Posterior cingulate gyrus (tissue), 11 donors: ENCODE measurements at places on chromosomes 11 and 22.

- DNase-seq = no peak
Observed at GRCh38 chr22:47202819-47203553, 440.5 kb downstream of the TBC1D22A start.

DNA sequence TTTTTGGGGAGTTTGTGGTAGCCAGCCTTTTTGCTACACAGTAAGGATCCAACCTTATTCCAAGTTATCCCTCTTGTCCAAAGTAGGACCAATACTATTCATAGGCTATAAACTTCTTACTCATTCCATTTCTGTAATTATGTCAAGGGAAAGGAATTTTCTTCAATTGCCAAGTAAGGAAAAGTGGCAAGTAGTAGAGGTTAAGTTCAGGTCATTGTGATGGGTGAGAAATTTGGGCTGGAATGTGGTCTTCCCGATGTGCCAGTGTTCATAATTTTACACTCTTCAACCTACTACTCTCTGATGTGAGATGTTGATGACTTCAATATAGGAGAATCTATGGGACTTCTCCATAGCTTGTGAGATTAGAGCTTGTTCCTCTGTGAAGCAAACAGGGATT, 648.8 kb downstream of the METTL15 start:
- no peak for DNase-seq

GRCh38 chr11:32044158-32044863, 46.6 kb upstream of the RCN1 start:
- no peak for DNase-seq

GRCh38 chr11:19840961-19841360, 128.3 kb downstream of the NAV2 start:
- DNase-seq = no peak

DNA sequence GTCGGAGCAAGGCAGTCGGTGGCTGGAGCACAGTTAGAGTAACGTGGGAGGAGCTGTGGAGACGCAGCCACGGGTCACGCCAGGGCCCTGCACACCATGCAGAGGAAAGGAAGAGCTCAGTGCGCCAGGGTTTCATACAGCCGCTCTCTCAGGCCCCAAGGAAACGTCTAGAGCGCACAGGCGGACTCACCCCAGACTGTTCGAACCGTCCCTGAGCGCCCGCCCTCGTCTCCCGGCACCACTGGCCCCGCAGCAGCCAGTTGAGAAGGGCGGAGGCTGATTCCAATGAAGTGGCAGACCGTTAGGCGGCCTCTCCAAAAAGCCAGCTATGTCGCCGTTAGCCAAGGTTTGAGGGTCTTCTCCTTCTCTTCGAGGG, 483 bp upstream of the HYLS1 start:
- peak; percentile 32 for DNase-seq

DNA sequence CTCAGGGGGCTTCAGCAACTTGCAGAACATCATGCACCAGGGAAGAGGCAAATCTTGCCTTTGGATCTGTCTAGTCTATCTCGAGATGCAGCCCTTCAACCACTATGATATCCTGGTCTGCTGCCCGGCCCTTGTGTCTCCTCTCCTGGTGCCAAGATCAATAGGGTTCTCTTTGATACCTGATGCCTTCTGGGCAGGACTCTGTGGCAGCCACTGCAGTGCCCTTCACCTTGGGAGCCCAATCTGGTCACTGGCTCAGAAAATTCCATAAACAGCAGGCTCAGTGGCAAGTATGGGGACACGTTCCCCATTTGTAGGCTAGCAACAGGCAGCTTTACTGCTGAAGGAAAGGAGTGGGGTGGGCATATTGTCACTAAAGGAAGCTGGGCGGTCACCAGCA, 23.4 kb downstream of the SYN3 start:
- no peak for DNase-seq

DNA sequence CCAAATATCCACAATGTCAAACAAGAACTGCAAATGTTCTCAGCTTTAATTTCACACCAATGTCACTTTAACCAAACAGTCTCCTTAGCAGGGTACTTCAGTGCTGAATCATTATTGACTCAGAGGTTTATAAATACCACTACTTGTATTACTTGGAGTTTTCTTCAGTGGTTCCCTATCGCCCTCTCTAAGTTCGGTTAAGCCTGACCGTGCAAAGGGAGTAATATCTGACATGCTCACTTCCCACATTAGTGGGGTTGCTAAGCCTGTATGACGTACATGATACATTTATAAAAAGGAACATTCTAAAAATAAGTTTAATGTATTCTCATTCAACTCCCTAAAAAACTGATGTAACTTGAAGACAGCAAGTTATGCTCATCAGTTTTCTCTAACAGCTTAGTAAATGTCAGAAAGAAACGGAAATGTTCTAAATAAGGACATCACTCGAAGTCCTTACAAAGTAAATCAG, 93.1 kb upstream of the ZC3H12C start:
- no peak for DNase-seq

DNA sequence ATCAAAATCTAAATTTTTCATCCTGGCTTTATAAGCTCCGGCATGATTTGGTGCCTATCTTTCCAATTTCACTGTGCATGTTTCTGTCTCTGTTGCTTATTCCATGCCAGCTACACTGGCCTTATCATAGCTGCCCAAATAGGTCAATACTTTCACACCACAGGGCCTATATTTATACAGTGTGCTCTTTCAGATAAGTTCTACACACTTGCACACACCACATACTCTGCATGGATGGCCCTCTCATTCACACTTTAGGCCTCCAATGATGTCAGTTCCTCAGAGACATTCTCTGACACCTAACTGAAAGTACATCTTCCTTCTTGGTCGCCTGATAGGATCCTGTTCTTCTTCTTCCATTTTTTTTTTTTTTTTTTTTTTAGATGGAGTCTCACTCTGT, 7.0 kb downstream of the ALG8 start:
- no peak for DNase-seq

DNA sequence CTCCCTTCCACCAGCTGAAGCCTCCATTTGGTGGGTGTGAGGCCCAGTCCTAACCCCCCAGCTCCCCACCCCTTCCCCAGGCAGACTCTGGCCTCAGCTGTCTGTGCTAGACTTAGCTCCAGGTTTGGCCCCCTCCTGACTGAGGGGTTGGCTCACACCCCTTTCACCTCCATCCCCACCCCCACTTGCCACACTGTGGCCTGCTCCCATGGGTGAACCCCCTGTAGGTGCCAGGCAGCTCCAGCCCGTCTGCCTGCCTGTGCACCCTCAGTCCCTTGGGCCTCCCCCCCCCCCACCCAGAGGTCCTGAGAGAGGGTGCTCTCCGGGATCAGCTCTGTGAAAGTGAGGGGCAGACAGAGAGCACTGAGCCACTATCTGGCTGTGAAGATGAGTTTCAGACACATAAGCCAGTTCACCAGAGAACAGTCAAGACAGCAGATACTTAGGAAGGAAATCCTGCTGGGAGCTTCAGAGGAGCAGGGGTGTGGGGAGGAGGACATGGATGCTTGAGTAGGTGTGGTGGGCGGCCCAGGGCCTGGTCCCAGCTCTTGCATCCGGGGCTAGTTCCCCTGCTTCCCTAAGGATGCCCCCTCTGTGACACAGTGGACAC, 36.2 kb downstream of the PPM1F start:
- DNase-seq = no peak

- no peak for DNase-seq
Observed at GRCh38 chr11:62054484-62055121, 69.2 kb upstream of the INCENP start.

- DNase-seq = no peak
Observed at GRCh38 chr11:62124186-62125113, 639 bp downstream of the INCENP start.
